ENCODE measurements at places on chromosomes 7 and 10.

- no peak for DNase-seq
Measured at GRCh38 chr7:107810626-107811025, 7.6 kb upstream of the SLC26A3 start.

DNA sequence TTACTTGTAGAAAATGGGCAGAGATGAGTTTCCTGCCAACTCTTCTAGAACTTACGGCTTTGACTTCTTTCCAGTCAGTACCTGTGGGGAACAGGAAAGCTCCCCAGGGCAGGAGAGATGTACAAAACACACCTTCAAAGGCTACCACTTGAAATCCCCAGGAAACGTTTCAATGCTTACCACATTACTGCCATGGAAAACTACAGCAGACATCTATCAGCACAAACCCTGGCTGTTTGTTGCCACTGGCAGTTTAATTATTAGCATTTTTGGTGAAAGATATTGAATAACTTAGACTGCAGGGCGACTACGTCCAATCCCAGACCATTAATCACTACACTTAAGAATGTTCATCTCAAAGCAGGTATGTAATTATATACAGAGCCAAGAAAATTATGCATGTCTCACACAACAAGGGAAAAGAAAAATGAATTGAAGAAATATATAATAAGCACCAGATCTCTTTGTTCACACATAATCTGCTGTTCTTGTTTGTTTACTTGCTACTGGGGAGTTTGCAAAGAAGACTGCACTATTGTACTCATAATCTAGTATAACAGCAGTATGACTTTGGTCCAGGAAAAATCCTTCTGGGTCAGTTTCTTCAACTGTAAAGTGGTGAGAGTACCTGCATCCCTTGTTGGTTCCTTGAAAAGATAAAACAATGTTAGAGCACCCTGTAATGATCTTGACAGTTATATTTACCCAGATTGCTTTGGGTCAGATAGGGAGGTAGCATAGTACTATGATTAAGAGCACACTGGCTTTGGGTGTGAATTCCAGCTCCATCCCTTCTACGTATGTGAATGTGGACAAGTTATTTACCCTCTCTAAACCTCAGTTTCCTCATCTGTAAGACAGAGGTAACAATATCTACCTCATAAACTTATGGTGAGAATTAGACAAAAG lies 138.3 kb downstream of the DOCK4 start:
- peak; percentile 66 for DNase-seq

DNA sequence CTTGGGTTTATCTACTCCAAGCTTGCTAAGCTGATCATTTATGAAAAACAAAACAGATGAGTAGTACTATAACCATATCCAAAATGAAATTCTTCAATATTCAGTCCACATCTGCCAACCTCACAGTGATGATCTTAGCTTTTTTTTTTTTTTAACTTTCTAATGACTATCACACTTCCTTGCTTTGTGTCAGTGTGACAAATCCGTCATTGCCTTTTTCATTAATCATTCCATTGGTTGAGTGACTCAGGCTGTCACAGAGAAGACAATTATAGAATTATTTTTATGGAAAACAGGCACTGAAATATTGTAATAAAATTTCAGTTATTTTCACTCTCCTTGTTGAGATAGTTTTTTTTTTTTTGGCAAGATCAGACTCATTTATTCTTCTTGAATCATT lies 70.7 kb downstream of the CPVL start:
- no peak for DNase-seq

- no peak for DNase-seq
Measured at GRCh38 chr10:72913287-72913686, 19.7 kb downstream of the OIT3 start.

- DNase-seq: no peak
Measured at GRCh38 chr10:75269605-75270004, 33.8 kb upstream of the COMTD1 start.

DNA sequence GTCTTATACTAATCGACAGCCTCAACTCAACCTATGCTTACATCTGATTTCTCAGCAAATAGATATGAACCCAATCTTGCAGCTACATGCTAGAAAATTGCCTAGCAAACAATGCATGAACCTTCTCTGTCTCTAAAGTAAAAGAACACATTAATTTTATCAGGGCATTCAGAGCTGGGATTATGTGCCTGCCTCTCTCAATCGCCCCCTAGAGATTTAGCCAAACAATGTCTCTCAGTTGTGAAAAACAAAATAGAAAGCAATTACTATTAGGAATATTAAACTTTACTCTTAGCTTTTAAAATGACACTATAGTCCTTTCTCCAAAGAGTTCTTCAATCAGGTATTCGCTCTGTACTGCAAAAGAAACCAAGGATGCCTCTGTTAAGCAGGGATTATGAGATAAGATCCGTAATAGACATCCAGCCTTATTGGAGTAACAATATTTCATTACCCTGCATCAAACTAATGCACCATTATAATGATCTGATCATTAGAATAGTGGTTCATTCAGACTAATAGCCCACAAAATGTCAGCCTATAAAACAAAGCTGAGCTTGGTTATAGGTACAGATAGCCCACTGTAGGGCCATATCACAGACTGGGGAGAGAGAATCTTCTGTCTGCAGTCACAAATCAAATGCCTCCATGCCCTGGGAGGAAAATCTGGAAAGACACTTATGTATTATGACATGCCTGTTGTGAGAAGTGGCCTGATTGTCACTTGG lies 736.9 kb downstream of the PARD3 start:
- DNase-seq: no peak

GRCh38 chr7:106895246-106895864 lies 30.3 kb downstream of the PIK3CG start:
- no peak for DNase-seq

GRCh38 chr7:100465702-100466311 lies 1.7 kb upstream of the SPACDR start:
- no peak for DNase-seq

GRCh38 chr10:77686096-77686495 lies 48.5 kb upstream of the KCNMA1 start:
- no peak for DNase-seq

DNA sequence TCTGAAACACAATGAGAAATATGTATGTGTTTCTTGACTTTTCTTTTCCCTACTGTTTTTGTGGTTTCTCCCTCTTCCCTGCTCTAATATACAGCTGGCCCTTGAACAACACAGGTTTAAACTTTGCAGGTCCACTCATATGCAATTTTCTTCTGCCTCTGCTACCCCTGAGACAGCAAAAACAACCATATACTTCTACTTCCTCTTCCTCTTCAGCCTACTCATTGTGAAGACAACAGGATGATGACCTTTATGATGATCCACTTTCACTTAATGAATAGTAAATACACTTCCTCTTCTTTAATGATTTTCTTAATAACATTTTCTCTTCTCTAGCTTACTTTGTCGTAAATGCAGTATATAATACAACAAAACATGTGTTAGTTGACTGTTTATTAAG lies 35.0 kb upstream of the DGKB start:
- no peak for DNase-seq

GRCh38 chr10:97228130-97228774 lies 42.5 kb upstream of the SLIT1 start:
- DNase-seq: no peak

- no peak for DNase-seq
Measured at GRCh38 chr10:120760253-120760652, 90.9 kb upstream of the WDR11 start.

GRCh38 chr7:29377718-29378117 lies 183.1 kb downstream of the CHN2 start:
- DNase-seq: peak; percentile 60

DNA sequence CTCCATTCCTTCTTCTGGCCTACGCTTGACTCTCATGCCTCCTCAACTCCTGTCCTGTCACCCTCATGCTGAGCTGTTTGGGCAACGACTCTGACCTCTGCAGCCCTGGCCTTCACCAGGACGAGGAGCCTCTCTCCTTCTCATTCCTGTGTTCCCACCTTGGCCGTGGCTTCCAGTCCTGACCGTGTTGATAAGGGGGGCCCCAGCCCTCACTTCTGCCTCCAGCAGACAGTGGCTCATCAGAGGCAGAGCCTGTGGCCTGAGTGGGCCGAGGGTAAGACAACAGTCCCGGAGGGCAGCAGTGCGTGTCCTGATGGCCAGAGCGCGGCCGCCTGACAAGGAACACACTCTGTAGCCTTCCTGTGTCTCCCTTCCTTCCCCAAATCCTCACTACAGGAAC lies 61.7 kb upstream of the UBE3C start:
- DNase-seq: no peak

- DNase-seq: peak; percentile 14
Measured at GRCh38 chr7:116180302-116180701, 30.0 kb upstream of the TES start.

DNA sequence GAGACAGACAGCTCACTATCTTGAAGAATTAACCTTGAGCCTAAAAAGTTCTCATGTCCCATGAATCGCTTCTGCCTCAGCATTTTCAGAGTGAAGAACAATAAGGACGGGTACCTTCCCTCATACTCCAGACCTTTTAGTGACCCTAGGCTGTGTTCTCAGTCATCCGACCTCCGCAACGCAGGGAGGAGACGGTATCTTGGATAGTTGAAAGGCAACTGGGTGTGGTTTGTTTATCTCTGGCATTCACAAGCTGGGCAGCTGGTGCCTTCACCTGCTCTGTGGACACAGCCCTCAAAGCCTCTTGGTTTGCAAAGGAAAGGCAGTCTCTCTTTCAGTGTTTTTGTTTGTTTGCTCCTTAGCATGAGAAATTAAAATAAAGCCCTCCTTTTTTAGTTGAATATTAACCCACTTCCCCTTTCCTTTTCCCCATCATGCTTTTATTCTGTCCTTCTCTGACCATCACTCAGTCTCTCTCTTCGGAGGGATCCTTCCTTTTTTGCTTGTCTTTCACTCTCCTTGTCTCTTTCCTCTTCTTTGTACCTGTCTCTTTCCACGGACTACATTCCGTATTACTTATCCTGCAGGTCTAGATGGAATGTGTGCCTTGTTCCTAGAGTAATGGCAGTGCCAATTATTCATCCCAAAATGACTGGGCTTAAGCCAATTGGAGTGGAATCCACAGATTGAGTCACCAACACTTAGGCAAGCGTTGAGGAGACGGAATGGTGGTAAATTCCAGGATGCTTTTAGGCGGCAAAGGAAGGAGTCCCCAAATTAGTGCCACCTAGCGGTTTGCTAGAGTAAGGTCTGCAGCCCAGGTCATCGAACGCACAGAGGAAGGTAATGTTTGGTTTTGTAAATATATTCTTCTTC lies 45.8 kb downstream of the PRR15 start:
- DNase-seq: no peak

DNA sequence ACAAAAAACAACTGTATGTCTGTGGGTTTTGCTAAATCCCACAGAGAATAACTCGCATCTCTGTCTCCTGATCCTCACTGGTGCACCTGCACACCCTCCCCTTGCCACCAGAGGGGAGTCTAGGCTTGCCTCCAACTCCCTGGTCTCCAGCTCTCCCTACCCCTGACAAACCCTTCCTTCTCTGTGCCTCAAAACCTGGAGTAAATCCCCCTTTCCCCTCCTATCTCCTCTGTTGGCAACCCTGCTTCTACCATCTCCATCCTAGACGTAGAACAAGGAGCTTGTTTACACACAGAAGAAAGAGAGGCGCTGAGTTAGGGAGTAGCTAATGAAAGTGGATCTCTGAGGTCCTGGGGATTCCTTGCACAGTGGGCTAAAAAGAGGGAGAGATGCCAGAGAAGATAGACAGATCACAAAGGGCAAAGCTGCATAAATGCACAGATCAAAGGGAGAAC lies 6.0 kb downstream of the MBLAC1 start:
- peak; percentile 44 for DNase-seq

DNA sequence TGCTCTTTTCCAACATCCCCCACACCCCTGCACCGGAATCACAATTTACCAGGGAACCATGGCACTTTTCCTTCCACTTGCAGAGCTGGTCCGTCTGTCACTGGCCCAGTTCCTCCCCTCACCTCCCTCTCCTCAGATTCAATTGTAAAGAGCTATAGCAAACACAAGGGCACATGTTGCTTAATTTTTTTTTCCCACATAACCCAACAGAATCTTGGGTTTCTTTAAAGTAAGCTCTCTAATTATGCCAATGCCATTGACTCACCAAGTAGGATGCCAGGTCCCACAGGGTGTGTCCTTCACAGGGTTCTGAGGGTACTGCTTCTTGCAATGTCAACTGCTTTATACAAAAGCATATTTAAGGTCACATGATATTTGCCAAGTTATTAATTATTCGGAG lies 262.2 kb downstream of the AUTS2 start:
- DNase-seq: no peak

GRCh38 chr10:75441196-75441595 lies 9.8 kb downstream of the LRMDA start:
- no peak for DNase-seq
